ENCODE measurements at places on chromosomes 6 and 20.

- no peak for DNase-seq
Measured at GRCh38 chr6:35185302-35185681, 28.5 kb upstream of the SCUBE3 start.

- peak; percentile 94 for DNase-seq
Measured at GRCh38 chr6:30914076-30914853, at the start of gene VARS2. Gene VARS2, plus strand, starts transcription at chr6:30914238. Its CDS starts 599 bp downstream, at chr6:30914837.

DNA sequence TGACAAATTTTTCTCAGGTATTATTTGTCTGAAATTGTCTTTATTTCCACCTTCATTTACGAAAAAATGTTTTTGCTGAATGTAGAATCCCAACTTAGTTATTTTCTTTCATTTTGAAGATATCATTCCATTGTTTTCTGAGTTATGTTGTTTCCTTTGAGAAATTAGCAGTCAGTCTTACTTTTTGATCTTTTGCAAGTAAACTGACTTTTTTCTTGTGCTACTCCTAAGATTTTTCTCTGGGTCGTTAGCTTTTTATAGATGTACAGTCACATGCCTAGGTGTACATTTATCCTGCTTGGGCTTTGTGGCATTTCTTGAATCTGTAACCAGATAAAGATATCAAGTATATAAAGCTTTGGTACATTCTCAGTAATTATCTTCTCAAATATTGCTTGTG lies 29.6 kb upstream of the ASIP start:
- DNase-seq = no peak

GRCh38 chr6:33273129-33273923 lies 1.5 kb downstream of the RPS18 start:
- no peak for DNase-seq

GRCh38 chr6:166004876-166005275 lies 162.8 kb downstream of the TBXT start:
- DNase-seq = no peak

DNA sequence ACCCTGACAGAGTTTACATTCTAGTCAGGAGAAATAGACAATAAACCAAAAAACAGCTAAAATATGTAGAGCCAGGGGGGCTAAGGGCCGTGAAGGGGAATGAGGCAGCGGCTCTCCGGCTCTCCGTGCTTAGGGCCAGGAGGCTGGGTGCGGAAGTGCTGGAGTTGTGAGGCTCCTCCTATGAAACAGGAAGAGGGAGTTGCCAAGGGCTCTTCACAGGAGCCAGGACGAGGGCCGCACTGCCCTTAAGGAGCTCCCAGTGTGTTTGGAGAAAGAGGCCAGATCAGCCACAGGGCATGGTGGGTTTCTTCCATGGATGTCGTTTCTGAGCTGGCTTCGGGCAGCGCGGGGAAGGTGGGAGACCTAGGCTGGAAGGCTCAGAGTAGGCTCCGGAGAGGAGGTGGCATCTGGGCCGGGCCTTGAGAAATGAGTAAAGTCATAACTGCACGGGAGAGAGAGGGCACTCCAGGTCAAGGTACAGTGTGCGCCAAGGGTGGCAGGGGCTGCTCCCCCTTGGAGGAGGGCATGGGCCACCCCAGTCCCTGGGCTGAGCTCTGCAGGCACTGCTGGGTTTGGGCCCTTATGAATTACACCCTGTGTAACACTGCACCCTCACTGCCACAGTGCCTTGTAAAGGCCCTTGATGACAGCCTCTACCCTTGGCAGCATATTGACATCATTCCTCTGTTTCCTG lies 20.8 kb upstream of the MLN start:
- DNase-seq = no peak

DNA sequence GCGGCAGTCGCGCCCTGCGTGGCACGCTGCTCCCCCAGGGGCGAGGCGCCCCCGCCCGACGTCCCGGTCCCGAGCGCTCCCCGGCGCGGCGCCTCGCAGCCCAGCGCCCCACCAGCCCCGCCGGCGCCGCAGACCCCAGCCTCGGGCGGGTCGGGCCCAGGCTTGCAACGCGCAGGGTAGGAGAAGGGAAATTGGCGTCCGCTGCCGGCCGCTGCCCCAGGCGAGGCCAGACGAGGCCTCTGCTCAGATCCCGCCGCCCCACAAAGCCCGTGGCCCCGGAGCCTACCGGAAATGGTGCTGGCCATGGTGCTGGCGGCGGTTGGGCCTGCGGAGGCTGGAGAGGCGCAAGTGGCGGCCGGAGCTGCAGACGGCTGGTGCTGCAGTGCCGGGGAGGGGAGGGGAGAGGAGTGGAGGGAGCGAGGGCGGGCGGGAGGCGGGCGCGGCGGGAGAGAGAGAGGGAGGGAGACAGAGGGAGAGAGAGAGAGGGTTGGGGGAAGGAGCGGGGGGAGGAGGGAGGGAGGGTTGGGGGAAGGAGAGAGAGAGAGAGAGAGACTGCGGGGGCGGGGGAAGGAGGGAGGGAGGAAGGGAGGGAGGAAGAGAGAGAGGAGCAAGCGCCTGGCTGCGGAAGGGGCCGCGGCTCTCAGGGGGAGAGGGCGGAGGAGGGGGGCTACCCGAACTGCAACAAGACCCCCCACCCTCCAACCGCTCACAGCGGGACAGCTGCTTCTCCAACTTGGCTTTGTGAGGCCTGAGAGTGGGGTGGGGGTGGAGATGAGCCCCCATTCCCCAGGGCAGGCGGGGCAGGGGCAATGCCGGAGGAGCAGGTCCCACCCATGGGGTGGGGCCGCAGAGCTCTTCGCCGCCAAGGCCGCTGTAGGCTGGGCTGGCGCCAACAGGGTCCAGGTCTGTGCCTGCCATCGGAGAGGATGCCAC lies at the start of gene STMN3:
STMN3 (minus strand) TSS at position 384 of the 933 bp plus-strand sequence; CDS start at position 305, 79 bp downstream.
- DNase-seq = peak; percentile 92

DNA sequence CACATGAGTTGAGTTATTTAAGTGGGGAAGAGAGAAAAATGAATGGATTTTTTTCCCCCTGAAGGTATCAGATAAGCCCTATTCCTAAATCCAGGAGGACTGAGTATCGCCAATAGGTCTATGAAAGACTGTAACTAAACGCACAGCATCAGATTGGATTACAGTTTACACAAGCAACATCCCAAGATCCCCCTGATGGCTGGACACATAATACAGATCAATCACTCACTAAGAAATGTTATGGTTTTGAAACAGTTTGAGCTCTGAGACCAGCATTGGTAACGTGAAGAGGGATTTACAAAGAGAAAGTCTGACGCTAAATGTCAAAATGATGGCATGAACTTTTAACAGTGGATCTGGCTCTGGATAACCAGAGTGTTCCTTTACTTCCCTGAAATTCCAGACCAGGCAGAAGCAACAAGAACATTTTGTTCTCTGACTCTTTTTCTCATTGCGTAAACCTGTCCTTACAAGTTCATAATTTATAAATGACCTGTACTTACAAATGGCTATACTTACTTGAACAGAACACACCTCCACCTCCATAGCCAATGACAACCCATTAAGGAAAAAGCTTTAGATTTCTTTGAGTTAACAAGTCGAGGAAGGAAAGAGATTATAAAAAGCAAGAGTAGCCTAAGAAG lies 131.8 kb upstream of the BEND3 start:
- DNase-seq = no peak

- DNase-seq = no peak
Measured at GRCh38 chr20:38724626-38725147, 401 bp downstream of the SLC32A1 start.
